ENCODE measurements at places on chromosomes 2 and 18.

DNA sequence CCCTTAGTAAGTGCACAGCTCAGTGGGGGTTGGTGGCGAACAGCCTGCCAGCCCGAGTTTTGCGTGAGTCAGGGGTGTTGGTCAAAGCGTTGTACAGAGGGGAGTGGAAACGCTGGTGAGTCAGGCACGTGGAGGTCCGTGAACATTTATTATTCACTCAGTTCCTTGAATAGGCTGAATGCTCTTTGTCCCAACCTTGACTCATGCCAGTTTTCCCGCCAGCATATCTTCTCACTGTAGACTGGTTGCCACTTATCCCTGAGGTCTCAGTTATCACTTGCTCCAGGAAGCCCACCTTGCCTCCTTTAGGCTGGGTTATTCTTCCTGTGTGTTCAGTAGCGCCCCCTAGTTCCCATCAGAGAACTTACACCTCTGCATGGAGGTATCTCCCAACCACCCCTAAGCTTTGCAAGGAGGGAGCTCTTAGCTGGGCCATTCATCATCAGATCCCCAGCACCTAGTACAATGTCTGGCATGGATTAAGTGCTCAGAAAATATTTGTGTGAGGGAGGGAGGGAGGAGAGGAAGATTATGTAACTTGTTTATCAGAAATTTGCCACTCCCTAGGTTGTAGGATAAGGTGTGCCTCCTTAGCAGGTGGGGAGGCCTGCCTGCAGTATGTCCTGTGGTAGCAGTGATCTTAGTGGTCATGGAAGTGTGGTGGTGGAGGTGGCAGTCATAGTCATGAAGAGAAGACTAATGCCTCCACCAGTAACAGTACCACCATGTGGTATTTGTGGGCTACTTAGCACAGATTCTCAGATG, 72.1 kb downstream of the CABLES1 start:
- DNase-seq = no peak

- no peak for DNase-seq
Measured at GRCh38 chr2:225512876-225513540, 113.5 kb downstream of the NYAP2 start.

GRCh38 chr2:241189093-241189855, 797 bp downstream of the ANO7 start:
- no peak for DNase-seq

GRCh38 chr2:201827621-201828020, 21.3 kb downstream of the CDK15 start:
- no peak for DNase-seq

DNA sequence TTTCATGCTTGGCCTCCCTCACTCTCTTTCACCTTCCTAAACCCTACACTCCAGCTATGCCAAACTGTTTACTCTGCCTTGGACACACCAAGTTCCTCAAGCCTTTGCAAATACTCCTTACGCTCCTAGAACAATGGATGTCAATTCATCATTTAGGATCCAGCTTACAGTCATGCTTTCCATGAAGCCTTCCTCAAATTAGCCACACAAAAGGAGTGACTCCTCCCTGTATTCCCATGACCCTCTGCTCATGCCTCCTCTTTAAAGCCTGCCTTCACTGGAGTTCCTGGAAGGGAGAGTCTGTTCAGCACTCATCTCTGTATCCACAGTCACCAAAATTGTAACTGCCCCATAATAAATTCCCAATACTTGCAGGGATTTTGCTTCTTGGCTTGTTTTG, 721 bp upstream of the EHD3 start:
- peak; percentile 32 for DNase-seq

DNA sequence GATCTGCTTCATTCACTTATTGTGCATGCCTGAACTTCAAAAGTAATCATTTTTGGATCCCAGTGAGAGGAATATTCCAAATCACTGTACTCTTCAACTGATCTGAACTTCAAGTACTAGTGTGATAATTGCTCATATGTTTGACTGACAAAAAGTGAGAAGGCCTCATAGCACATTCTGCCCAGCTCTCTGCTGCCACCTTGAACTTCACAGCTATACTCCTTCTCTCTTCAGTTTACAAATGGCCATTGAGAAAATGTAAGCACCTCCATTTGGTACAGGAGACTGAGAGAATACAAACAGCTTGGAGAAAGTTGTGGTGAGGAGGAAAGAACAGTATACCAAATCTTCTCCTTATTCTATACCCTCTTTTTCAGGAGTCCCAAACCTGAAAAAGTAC, 946.0 kb upstream of the CHAC2 start:
- no peak for DNase-seq

DNA sequence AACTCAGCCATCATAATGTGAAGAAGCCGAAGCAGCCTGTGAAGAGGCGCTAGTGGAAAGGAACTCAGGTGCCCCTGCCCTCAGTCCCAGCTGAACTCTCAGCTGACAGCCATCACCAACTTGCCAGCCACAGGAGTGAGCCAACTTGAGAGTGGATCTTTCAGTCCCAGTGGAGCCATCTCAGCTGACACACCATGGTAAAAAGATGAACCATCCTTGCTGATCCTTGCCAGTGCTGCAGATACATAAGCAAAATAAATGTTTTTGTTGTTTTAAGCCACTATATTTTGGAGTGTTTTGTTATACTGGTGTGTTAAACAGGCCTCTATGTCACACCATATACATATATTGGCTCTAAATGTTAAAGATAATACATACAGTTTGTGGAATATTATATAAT, 195.8 kb upstream of the SPRED2 start:
- DNase-seq = no peak

GRCh38 chr2:123791684-123792083, 233.4 kb upstream of the CNTNAP5 start:
- DNase-seq = no peak

DNA sequence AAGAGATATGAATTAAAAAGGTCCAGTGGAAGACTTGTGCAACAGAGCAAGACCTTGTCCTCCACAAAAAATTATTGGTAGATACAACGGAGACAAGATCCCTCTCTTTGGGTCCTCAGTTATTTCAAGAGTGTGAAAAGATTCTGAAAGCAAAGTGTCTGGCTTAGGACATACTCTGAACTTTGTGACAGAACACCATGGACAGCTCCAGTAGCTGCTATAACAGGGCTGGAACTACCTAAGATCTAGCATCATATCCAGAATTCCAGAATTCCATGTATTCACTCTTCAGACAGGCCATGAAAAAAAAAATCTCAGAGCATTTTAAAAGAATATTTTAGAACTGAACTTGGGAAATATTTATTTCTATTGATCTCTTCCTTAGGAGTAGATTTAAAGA, 74.8 kb upstream of the ZBTB14 start:
- DNase-seq = no peak

DNA sequence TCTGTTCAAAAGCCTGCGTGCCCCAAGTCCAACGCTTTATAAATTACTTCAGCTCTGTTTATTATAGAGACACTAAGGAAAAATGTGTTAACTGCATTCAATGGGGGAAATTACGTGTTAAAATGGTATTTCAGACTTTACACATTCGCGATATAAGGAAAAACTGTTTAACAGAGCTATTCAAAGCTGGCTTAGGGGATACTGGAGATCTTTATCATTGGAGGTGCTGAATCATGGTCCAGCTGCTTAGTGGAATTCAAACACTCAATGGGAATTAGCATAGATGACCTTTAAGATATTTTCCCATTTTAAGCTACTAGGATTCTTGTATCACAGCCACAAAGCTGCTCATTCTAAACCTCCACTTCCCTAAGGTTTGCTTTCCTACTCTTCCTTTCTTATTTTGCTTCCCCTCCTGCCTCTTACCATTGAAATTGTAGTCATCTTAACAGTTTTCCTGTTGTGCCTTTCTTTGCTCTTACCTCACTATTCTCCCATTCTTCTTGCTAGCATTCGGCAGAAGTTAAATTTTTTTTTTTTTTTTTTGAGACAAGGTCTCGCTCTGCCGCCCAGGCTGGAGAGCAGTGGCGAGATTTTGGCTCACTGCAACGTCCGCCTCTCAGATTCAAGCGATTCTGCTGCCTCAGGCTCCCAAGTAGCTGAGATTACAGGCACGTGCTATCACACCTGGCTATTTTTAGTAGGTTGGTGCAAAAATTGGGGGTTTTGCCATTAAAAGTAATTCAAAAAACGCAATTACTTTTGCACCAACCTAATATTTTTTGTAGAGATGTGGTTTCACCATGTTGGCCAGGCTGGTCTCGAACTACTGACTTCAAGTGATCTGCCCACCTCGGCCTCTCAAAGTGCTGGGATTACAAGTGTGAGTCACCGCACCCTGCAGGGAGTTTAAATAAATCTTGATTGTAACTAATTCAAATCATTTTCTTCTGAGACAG, 6.5 kb downstream of the SULT6B1 start:
- DNase-seq = no peak

DNA sequence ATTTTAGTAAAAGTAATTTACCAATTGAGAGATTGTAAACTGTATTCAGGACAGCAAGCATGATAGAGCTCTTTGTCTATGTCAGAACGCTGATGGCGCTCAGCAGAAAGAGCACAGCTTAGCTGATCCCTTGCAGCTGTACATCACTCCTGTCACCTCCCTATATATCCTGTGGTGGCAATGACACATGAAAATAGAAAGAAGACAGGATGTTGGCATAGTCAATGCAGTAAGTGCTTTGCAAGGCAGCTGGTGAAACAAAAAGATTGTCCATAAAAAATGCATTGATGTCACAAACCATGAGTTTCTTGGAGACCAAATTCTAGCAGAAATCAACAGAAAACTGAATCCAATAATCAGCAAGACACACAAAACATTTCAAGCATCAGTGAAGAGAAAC, 221.5 kb downstream of the RIT2 start:
- peak; percentile 48 for DNase-seq
